ENCODE measurements at places on chromosomes 2 and 18. TPM values are rescaled to one million over a fixed set of nuclear protein-coding genes. Genes with fewer than 3 reads are reported as not detected.

RNU2-63P gene
- total RNA-seq, result 48.9 TPM

DLX2 gene
- not detected for total RNA-seq

UGT1A8 gene
- not detected for total RNA-seq

MAB21L4 gene
- not detected for total RNA-seq

IL36G gene
- total RNA-seq, result not detected

ACSL3 gene
- 58.7 TPM for total RNA-seq

NT5C1B gene
- total RNA-seq, result not detected

ALPG gene
- not detected for total RNA-seq

LYG1 gene
- total RNA-seq, result 1.8 TPM

NT5DC4 gene
- total RNA-seq, result not detected

FBXO36 gene
- 1.4 TPM for total RNA-seq

CD226 gene
- 95.4 TPM for total RNA-seq

ECEL1 gene
- total RNA-seq, result 0.21 TPM

PJVK gene
- 1.9 TPM for total RNA-seq

ASIC4 gene
- total RNA-seq, result 0.09 TPM

ARHGEF33 gene
- 0.59 TPM for total RNA-seq

SH2D6 gene
- 0.82 TPM for total RNA-seq

CCDC88A gene
- 10.9 TPM for total RNA-seq

CNDP1 gene
- 0.28 TPM for total RNA-seq

ALK gene
- not detected for total RNA-seq

LRP2 gene
- total RNA-seq, result 0.44 TPM

TPO gene
- 0.18 TPM for total RNA-seq

DSG2 gene
- total RNA-seq, result 0.35 TPM

ANO7 gene
- 0.53 TPM for total RNA-seq

AKAIN1 gene
- total RNA-seq, result not detected

DSC3 gene
- total RNA-seq, result not detected

ZNF804A gene
- total RNA-seq, result not detected

MOCOS gene
- total RNA-seq, result 0.64 TPM

NIFK gene
- total RNA-seq, result 58.4 TPM

LYPD6 gene
- total RNA-seq, result not detected

ADRA2B gene
- 0.09 TPM for total RNA-seq

CYS1 gene
- not detected for total RNA-seq

OSBPL1A gene
- total RNA-seq, result 0.68 TPM

TEX44 gene
- total RNA-seq, result not detected

CHST10 gene
- 14.8 TPM for total RNA-seq

TYMS gene
- 369 TPM for total RNA-seq

GKN2 gene
- total RNA-seq, result not detected

C2orf66 gene
- not detected for total RNA-seq

CYBRD1 gene
- total RNA-seq, result 4.6 TPM

CROCC2 gene
- total RNA-seq, result not detected

RIT2 gene
- total RNA-seq, result not detected

All from activated CD8-positive, alpha-beta memory T cell treated with anti-CD3 and anti-CD28 coated beads, Interleukin-2, amount 10 ng/mL, durations not matched to agents 7 days and 5 days (primary cell).